ENCODE measurements at places on chromosomes 12 and 14.

DNA sequence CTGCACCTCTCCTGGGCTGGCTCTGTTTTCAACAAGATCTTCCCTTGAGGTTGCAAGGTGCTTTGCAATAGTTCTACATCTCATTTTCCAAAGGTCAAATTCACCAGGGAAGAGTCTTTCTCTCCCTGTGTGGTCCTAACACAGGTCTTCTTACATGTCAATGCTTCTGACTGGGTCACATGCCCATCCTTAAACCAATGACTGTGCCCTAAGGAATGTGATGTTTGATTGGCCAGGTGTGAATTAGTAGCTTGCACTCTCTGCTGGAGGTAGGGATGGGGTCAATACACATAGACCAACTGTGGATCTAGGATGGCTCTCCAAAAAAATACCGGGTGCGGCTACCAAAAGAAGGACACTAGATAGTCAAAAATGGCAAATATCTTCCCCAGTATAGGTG is 19.9 kb upstream of the KCNK10 start:
- no peak for DNase-seq

- DNase-seq, result no peak
Observed at GRCh38 chr14:105058521-105059034, 6.7 kb downstream of the GPR132 start.

DNA sequence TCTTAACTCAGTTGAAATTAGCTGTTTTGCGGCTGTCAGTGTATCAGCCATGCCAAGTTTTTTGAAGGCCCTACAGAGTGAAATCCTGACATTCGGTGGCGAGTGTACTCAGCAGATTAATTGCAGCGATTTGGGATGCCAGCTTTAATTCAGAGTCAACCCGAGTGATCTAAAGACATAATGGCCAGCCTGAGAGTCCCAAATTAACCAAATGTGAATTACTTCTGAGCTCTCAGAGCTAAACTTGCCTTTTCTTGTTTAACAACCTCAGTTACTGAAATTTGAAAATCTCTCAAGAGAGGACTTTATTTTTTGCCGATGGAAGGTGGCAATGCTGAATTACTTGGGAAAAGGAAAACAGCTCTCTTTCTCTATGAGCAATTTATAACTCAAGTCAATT is 148.5 kb downstream of the GLT1D1 start:
- DNase-seq, result no peak

GRCh38 chr12:121812320-121812871 is 8.6 kb downstream of the SETD1B start:
- DNase-seq, result no peak

DNA sequence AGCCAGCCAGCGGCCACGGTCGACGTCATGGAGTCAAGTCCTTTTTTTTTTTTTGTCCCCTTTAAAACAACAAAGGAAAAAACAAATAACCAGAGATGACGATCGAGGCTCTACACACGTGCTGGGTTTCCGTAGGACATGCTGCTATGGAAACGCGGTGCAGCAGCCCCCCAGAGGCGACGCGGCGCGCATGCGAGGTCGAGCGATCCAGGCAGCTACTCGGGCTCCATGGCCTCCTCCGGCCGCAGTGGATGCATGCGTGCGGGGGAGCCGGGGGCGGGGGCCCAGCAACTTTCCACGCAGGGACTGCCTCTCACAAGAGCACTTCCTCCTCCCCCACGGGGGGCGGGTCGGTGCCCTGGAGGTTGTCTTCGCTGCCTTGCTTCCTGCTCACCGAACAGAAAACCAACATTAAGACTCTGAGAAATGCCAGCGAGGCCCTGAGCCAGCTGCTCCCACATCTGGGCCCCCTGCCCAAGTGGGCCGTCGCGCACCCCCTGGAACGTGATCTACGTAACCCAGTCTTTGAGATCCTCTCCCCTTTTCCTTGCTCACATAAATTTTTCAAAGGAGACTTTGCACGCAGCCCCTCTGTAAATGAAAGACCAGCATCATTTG is 30.7 kb downstream of the P2RX4 start:
- DNase-seq, result no peak

DNA sequence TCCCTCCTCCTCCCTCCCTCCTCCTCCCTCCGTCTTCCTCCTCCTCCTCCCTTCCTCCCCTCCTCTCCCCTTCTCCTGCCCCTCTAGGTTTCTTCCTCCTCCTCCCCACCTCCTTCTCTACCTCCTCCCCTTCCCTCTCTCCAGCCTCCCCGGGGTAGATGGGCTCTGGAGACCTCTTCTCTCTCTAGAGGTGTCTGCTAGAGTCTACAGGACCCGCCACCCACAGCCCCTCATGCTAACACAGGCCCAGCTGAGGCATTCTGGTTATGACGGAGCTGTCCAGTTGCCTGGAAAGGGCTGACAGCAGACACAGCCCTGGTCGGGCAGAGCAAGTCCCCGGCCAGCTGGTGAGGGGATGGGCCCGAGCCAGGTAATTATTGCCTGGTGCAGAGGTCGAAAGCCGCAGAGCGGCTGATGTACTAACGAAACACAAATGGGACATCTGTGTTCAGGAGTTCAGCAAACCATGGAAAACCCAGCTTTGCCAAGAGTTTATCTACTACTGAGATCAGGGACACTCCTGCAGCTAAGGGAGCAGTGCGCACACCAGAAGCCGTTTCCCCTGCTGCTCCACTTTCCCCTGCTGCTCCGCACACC is 96.2 kb downstream of the PAPOLA start:
- DNase-seq, result no peak

GRCh38 chr14:100332797-100333196 is 9.7 kb downstream of the SLC25A47 start:
- no peak for DNase-seq

- DNase-seq, result no peak
Observed at GRCh38 chr14:76727384-76727783, 33.9 kb upstream of the VASH1 start.

- no peak for DNase-seq
Observed at GRCh38 chr12:115325858-115326257, 641.9 kb upstream of the TBX3 start.

DNA sequence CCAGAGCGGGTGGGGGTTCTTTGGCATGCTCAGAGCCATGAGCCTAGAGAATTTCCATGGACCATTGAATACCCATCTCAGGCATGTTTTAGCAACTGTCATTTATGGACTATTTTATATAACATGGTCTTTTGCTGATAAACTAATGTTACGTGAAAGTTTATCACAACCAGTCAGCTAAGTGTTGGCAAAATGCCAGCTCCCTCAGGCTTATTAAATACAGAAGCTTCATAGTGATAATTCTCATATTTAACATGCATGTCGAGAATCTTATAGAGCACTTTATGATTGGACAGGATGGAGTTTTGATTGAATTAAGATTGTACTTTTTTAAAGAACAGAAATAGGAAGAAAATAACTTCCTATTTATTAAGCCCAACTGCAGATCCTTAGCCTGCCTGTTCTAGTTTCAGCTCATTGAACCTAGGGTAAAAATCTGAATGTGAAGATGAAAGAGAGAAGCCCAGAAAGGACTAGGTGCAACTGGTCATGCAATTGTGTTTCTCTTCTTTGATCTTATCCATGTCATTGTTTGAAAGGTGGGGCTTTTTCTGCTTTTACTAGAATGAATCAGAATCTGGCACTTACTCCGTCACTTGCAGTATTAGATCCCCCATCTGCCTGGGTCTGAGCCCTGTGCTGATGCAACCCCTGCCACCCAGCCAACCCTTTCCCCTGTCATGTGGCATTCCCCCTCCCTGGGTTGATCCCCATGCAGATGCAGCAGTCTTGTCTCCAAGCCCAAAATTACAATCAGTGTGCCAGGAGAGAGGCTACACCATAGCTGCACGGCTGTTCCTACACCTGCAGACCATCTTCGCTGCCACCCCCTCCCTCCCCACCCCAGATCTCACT is 134.6 kb upstream of the EVL start:
- DNase-seq, result no peak

DNA sequence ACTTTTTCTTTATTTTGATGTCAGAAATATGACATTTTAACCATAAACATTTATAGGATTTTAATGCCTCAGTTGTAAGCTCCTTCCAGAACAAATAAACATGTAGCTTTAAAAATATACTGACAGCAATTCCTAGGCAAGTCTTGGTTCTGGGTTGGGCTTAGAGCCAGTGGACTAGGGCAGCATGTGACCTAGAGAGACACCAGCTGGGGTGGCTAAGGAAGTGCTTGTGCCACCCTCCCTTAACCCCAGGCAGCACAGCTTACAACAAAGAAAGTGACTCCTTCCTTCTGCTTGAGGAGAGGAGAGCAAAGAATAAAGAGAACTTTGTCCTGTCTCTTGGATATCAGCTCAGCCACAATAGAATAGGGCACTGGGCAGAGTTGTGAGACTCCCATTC is 61.6 kb upstream of the KTN1 start:
- no peak for DNase-seq

- DNase-seq, result no peak
Observed at GRCh38 chr14:105147671-105148603, 20.6 kb downstream of the JAG2 start.

DNA sequence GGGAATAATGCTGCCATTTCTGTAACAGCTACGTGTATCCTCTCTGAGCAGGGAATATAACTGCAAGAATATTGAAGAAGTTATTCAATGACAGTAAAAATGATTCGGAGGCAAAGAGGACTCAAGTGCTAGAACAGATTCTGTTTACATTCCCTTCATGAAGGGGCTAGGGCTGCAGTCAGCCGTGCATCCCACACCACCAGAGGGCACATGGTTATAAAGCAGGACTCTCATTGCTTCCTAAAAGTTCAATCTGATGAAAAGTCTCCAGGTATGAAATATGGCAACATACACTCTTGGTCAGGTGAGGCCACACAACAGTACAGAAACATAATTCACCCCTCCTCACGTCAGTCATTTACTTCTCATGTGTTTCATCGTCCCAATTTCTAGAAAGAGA is 34.0 kb downstream of the TCHP start:
- DNase-seq, result no peak

- DNase-seq, result no peak
Observed at GRCh38 chr14:80356413-80356812, 145.1 kb upstream of the DIO2 start.

DNA sequence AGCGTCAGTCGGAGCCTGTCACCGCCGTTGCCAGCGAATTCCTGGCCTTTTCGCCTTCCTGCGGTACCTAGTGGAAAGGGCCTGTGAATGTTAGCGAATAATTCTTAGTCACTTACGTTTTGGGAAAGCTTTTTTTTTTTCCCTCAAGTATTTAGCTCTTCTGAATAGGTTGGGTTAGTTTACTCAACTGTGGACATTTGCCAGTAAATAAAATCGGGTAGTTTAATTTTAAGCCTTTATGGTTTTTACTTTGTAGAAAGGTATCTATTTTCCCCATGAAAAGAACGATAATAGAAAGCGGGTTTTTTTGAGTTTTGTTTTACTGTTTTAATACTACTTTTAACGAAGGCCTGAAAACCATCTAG is 1.7 kb downstream of the YY1 start:
- no peak for DNase-seq

DNA sequence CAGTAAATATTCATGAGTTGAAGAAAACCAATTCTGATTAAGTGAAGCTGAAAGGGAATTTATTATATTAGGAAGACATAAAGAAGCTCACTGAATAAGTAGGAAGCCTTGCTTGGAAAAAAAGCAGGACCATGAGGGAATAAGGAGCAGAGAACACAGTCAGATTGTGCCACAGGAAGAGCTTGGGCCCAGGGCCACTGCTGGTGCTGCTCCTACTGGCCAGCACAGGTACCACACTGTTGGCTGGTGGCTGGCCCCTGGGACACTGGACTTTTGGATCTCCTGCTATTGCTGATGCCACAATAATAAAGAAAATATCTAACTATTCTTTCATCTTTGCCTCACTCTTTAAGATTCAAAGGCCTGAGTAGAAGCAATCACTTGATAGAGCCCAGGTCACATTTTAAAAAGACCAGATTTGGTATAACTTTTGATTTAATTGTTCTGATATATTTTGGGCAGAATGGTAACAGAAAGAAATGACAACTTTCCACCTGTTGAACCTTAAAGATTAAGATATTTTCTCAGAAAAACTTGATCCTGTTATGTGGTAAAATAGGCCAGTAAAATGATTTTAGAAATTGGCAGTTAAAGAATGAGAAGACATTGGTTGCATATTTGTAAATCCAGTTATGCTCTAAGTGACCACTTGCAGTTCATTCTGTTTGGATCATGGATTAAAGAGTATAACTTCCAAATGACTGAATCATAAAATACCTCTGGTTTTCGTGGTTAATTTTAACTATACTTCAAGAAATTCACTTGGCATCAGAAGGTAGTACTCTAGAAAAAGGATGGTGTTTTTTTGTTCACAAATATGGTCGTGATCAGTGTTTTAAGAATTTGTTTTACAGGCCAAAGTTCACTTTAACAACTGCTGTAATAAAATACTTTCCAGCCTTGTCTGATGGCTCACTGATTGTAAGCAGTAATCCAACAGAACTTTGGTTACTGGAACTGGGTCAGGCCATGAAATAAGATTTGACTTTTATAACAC is 68.3 kb downstream of the DERA start:
- peak; percentile 82 for DNase-seq

GRCh38 chr12:26044592-26044991 is 80.2 kb downstream of the BHLHE41 start:
- no peak for DNase-seq

DNA sequence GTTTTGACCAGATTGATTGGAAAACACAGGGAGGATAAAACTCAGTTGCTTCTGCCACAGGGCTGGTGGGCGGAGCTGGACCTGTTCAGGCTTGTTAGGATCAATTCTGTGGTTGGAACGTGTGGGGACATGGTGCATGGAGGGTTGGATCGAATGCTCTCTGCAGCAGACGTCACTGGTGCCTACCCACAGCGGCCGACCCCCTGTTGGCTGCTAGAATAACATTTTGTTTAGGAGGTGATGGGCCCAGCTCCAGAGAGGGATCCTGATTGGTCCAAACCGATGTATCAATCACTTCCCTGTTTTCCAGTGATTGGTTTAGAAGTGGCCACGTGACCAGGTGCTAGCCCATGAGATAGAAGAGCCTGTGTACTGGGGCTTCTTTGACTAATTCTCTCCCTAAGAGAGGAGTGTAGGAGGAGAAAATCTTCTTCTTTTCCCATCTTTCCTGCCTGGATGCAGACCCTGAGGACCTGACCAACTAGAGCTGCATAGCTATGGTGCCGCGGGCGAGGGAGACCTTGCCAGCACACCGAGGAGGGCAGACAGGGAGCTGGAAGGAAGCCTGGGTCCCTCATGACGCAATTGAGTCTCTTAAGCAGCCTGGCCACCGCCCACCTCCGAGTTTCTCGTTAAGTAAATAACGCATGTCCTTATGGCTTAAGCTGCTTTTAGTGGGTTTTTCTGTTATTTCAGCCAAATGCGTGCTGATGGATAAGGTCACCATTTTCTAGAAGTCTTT is 163.5 kb downstream of the AACS start:
- DNase-seq, result no peak

DNA sequence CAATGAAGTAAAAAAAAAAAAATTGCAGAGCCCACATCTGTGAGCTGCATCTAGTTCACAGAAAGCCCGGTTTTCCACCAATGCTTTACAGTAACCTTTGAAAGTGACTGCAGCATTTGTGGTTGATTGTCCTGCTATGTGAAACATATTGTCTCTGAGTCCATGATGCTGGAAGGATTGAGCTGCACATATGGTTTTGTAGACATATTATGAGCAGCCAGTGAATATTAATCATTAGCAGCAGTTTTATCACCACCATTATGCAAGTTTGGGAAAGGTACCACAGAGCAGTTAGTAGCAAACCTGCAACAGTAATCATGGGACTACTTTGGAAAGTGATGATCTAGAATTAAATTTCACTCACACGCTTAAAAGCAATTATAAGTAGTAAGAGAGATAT is 151.5 kb upstream of the PRICKLE1 start:
- no peak for DNase-seq

GRCh38 chr12:93989949-93990348 is 158.4 kb upstream of the PLXNC1 start:
- DNase-seq, result no peak

- DNase-seq, result no peak
Observed at GRCh38 chr12:8504351-8504750, 9.0 kb upstream of the CLEC4D start.

- DNase-seq, result peak; percentile 89
Observed at GRCh38 chr12:64099397-64099796, 122.7 kb downstream of the KICS2 start.

Measured in HS-5 (cell line).